ENCODE measurements at places on chromosomes 6 and 20.
A peak's percentile ranks its signal among the peaks of the same experiment; 100 is the strongest.

- DNase-seq, result peak; percentile 66
Measured at GRCh38 chr20:58888521-58889333, 36.2 kb downstream of the GNAS start.

- DNase-seq, result no peak
Measured at GRCh38 chr6:33974030-33974429, 170.2 kb upstream of the MLN start.

DNA sequence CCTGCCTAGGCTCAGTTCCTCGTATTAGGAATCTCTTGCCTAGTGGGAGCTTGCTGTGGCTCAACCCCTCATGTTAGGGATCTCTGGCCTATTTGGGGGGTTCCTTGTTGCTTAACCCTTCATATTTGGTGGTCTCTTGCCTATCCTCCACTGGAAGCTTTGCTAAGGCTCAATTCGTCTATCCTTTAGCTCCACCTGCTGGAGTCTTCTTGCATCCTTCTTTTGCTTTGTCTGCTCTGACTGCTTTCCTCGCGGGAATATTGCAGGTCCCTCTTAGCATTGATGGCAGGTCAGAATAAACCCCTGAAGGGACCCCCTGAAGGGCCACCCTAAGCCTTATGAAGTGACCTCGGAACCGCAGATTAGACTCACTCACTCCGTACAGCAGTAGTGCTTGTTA is 203.0 kb upstream of the TBX18 start:
- no peak for DNase-seq

GRCh38 chr20:8654486-8654885 is 414.4 kb upstream of the PLCB4 start:
- DNase-seq, result no peak

DNA sequence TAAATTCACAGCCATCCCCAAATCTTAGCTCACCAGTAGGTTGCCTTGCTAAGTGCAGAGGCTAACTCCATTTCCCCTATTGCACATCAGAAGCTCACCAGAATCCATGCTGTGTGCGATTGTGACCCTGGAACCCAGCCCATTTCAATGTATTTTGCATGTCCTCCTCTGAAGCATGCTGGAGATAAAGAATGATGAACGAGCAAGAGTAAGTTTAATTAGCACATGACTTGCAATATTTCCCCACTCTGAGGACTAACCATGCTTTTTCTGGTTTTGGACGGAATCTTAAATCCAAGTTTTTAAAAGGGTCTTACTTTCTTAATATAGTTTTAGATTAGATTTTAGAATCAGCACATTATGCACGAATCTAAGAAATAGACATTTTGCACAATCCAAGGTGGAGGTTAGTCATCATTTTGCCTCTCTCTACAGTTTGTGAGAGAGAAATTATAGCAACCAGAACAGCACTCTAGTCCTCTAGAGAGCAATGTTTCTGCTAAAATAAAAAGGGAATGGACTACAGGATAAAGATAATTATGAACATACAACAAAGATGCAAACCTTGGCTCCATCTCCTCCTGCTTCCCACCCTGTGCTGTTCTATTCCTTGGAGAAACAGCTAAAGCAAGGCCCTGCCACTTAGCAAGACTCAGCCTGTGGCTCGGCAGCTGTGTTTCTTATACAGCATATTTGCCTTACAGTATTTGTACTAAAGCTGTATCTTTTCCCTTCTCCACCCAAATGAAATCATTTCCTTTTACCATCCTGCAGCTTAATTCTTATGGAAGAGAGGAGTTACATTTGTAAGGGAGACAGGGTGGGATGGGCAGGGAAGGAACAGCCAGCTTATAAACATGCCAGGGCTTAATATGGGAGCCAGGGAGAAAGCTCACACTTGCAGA is 24.9 kb upstream of the LAMA4 start:
- peak; percentile 68 for DNase-seq

DNA sequence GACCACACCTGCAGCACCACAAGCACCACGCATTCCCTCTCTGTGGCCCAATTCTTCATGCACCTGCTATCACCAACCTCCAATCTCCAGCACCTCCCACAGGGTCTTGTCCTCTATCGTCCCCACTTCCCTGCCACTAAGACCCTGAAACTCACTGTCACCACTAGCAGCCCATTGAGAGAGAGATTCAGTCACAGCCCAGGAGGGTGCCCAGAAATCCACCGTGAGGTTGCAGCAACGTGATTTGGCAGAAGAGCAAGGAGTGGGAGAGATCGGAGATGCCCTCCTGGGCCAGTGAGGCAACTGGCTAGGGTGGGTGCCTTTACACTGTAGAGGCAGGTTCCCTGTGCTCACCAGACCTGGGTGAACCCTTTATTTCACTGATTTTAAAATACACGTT is 90.1 kb downstream of the ANKRD60 start:
- DNase-seq, result no peak

GRCh38 chr6:55377150-55377549 is 49.9 kb downstream of the GFRAL start:
- DNase-seq, result no peak
